ENCODE measurements at places on chromosomes 3 and 15. TPM values are rescaled to one million over a fixed set of nuclear protein-coding genes. Genes with fewer than 3 reads are reported as not detected.

SYNM gene
- 7.4 TPM for total RNA-seq

NR1I2 gene
- not detected for total RNA-seq

GRCh38 chr15:70703096-70703878 lies 60.1 kb downstream of the UACA start:
- no peak for DNase-seq

GRCh38 chr15:39819533-39819932 lies 36.9 kb upstream of the FSIP1 start:
- no peak for DNase-seq

GRCh38 chr15:64046421-64047153 lies at the start of gene DAPK2:
TSS of gene DAPK2 (minus strand) at chr15:64046485. CDS start at chr15:64040261, 6,224 bp downstream.
- DNase-seq, result peak; percentile 82

GRCh38 chr3:144039661-144040060 lies 68.0 kb downstream of the DIPK2A start:
- no peak for DNase-seq

GRCh38 chr3:116896116-116896515 lies 186.5 kb downstream of the TUSC7 start:
- DNase-seq, result no peak

Measured in MG63 (cell line).